ENCODE measurements at places on chromosomes 5 and 9.

GRCh38 chr5:142143878-142144277, 35.3 kb downstream of the NDFIP1 start:
- DNase-seq = no peak

- peak; percentile 53 for DNase-seq
Measured at GRCh38 chr9:110047955-110048402, 160.0 kb downstream of the C9orf152 start.

- no peak for DNase-seq
Measured at GRCh38 chr5:435156-435790, 7.7 kb upstream of the EXOC3 start.

DNA sequence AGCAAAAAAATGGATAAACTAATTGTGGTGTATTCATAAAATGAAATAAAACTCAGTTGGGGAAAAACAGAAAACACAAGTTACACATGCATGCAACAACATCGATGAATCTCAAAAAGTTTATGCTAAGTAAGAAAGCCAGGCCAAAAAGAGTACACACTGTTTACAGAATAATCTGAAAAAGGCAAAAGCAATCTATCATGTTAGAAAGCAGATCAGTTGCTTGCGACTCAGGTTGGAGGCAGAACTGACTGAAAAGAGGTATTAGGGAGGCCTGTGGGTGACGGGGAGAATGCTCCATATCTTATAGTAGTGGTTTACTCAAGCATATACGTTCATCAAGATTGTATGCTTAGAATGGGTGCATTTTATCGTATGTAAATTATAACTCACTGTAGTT, 119.2 kb downstream of the ARRDC3 start:
- no peak for DNase-seq

DNA sequence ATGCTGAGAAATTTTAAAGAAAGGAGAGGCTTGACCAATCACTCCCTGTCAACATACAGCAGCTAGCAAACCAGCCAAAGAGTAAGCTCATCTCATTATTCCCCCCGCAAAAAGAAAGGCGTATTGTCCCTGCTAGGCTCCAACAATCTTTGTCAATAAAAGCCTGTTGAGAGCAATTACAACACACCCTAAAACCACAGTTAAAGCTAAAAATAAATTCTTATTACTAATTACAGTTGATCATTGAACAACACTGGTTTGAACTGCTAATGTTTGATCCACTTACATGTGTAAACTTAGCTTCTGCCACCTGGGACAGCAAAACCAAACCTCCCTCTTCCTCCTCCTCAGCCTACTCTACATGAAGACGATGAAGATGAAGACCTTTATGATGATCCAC, 151.2 kb downstream of the TSSK1B start:
- DNase-seq = no peak

DNA sequence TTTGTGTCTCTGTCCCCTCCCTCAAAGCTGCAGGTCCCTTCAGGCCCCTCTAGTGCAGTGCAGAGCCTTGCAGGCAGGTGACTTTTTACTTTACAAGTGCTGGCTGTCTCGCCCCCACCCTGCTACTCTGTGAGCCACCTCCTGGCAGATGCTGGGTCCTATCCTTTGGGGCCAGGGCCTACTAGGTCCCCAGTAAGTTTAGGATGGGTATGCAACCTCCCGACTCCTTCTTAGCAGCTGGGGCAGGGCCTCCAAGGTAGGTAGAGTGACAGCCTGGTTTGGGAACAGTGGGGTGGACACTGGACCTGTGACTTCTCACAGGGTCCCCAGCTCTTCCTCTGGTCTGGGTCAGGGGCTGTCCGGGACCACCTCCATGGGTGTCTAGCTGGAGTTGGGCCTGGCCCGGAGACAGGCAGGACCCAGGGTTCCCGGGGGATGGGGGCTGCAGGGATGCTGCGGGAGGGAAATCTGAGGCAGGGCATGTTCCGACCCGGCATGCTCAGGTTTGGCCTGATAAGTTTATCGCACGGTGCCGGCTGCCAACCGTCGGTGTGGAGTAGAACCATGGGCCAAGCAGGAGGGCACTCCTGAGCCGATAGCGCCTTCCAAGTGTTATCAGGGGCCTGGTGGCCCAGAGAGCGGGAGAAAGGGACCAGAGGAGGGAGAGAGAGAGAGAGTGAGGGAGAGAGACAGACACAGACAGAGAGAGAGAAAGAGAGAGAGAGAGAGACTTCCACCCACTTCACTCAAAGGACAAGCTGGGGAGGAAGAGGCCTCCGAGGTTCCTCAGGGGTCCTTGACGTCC, 20.5 kb downstream of the GFI1B start:
- DNase-seq = no peak

- no peak for DNase-seq
Measured at GRCh38 chr5:62707131-62707530, 128.5 kb downstream of the LRRC70 start.

DNA sequence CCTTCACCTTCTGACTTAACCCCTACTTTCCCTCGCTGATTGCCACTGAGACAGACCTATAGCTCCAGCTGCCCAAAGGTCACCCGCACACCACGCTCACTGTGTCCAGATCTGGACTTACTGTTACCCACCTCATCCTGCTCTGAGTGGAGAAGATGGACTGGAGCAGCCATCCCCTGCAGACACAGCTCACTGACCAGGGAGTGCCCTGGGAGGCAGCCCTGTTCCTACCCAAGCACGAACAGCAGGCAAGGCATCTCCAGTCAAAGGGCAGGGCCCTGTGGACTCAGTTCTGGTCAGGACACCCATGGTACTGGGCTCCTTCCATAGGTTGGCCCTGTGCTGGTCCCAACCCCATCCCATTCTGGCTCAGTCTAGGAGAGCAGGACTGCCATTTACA, 9.5 kb upstream of the BARX1 start:
- no peak for DNase-seq

DNA sequence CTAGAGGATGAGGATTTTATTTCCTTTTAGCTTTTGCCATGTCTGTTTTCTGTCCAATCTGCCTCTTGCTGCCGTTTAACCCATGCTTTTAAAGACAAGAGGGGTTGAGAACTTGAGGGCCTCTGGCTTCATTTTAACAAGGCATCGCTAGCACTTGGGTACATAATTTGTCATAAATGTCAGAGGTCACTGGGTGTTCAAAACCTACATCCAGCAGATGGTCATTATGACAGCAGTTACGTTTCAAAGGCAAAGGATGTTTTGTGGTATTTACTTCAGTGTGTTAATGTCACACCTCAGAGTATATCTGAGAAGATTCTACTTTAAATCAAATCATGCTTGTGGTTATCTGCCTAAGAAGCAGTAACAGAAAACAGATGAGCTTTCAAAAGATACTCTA, 918.3 kb downstream of the NR2F1-AS1 start:
- no peak for DNase-seq

DNA sequence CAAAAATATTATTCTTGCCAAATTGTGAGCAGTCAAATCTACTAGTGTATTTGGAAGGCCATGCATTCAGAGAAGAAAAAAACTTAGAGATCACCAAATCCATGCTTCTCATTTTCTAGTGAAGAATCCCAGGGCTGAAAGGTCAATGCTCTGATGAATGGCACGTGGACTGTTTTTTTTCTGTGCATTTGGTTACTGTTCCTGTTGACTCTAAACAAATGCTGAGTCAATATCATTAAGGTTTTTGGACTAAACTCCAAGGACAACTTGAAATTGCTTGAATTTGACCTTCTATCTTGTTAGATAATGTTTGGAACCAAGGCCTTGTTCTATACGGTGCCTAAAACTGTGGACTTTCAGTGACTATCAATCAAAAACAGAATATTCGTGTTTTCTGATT, 142.2 kb downstream of the OSTF1 start:
- no peak for DNase-seq

All from WTC11 (cell line).